ENCODE measurements at places on chromosomes 3 and 15.

DNA sequence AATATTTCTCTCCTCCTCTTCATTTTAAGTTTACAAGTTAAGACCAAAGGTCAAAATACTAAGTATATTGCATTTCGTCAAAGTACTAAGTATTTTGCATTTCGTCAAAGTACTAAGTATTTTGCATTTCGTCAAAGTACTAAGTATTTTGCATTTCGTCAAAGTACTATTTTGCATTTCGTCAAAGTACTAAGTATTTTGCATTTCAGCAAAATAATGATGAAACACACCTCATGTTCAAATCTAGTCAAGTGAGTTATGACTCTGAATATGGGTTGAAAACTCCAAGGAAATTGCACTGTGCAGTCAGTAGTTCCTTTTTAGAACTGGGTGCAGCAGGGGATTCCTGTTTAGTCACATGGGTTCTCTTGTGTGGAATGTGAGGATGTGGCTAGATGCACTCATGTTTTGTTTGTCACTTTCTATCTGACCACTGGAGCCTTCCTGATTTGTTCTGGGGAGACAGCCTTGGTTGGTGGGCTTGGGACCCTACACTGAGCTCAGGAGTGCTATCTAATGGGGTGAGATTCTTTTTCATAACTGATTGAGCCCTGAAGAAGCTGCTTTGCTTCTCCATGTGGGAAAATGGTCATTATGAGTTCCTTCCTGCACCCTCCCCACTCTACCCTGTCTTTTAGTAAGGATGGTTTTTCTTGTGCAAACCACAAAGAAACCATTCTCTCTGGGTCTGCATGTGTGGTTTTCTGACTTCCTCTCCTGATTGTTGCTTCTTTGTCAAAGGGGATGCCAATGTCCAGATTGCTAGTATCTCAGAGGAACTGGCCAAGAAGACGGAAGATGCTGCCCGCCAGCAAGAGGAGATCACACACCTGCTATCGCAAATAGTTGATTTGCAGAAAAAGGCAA lies 73.4 kb downstream of the CCK start:
- DNase-seq: no peak

- DNase-seq: no peak
These were observed 412.7 kb upstream of the ZNF717 start for GRCh38 chr3:76198086-76198485.

GRCh38 chr3:61564395-61565059 lies 3.2 kb downstream of the PTPRG start:
- no peak for DNase-seq

GRCh38 chr3:120304616-120305015 lies 19.6 kb upstream of the GPR156 start:
- no peak for DNase-seq

DNA sequence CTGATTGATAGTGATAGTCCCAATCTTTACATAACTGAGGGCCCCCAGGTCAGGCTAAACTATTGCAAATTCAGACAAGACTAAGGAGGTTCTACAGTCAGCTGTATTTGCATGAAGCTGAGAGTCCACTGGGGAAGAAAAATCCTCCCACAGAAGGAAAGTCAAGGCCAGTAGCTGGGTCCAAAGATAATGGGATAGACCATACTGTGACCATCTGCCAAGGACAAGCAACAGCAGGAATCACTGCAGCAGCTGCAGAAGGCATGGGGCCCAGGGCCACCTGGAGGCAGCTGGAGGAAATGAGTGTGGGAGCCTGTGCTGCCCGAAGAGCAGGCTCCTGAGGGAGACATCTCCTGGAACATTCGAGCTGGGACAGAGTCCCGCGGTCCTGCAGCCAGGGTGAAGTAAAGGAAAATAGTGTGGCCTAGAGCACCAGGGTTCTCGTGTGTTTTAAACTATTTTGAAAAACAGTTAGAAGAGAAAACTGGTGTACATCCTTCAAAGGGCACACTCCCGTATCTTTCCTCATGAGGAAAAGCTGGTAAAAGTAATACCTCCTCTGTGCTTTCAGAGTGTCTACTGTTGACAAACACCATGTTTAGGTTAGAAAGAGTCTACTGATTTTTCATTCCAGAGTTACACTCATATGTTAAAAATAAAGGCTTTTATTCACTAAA lies 13.2 kb upstream of the TMEM212 start:
- DNase-seq: no peak

- DNase-seq: no peak
These were observed 79.3 kb downstream of the NEK10 start for GRCh38 chr3:27289769-27290413.

GRCh38 chr3:41920406-41920965 lies 41.4 kb downstream of the ULK4 start:
- DNase-seq: no peak

DNA sequence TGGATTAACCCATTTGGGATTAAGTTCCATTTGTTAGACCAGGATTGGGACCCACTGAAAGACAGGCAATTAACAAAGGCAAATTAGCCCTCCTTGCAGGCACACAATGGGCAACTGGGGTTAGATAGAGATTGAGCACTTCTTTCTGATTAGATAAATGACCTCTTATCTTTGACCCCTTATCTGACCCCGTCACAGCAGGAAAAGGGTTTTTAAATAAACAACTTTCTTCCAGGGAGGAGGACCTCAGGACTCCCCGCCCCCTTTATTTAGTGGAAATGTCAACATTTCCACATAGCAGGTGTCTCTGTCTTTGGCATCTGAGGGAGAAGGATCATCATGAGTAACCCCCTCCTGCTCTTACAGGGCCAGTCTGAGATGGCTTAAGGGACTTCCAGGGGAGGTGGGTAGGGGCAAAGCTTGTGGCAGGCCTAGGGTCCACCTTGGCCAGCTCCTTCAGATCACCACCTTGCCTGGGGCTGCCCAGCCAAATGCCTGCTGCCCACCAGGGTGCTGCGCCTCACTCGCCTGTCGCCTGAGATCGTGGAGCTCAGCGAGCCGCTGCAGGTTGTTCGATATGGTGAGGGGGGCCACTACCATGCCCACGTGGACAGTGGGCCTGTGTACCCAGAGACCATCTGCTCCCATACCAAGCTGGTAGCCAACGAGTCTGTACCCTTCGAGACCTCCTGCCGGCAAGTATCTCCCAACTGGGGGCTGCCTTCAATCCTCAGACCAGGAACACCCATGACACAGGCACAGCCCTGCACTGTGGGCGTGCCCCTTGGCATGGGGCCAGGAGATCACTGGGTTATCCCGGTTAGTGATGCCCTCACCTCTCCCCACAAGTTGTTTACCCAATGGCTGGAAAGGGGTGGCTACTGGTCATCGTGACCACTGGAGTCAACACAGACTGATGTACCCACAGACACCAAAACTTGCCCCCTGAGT lies 2.6 kb upstream of the WDR6 start:
- DNase-seq: no peak

DNA sequence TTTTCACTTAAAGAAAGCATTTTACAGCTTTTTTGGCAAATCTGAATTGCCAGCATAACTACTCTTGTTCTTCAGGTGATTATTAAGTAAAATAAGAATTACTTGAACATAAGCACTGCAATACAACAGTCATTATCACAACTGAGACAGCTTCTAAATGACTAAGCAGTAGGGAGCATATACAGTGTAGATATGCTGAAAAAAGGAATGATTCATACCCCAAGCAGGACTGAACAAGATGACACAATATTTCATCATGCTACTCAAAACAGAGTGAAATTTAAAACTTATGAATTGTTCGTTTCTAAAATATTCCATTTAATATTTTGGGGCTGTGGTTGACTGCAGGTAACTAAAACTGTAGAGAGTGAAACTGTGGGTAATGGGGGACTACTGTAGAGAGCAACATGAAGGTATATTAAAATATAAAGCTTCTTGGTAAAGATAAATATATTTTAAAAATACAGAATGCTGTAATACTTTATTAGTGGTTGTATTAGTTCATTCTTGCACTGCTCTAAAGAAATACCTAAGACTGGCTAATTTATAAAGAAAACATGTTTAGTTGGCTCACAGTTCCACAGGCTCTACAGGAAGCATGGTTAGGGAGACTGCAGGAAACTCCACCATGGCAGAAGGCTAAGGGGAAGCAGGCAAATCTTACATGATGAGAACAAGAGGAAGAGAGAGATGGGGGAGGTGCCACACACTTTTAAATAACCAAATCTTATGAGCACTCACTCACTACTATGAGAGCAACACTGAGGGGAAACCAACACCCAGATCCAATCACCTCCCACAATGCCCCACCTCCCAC lies 84.8 kb downstream of the DCLK3 start:
- no peak for DNase-seq

GRCh38 chr3:112297714-112298113 lies 3.7 kb upstream of the SLC9C1 start:
- no peak for DNase-seq

DNA sequence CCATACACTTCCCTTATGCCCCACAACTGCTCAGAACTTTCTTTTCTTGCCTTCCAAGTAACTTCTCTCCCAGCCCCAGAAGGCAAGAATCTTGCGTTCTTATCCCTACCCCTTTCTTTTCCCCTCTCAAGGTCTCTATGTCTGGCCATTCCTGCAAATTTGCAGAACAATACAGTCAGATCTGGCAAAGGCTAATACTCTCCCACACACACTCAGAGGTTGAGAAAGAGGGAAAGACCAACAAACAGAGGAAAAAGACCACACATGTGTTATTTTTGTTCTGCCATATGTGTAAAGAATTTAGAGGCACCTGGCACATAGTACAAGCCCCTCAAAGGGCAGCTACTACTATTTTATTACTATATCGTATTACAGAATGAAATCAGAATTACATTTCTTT lies 25.7 kb downstream of the GJD2 start:
- no peak for DNase-seq

GRCh38 chr15:40257656-40258450 lies 19.0 kb downstream of the PAK6 start:
- DNase-seq: no peak

GRCh38 chr15:69729167-69729748 lies 276.6 kb downstream of the RPLP1 start:
- DNase-seq: peak; percentile 66

GRCh38 chr3:184669578-184669977 lies 42.3 kb downstream of the MAGEF1 start:
- DNase-seq: no peak

DNA sequence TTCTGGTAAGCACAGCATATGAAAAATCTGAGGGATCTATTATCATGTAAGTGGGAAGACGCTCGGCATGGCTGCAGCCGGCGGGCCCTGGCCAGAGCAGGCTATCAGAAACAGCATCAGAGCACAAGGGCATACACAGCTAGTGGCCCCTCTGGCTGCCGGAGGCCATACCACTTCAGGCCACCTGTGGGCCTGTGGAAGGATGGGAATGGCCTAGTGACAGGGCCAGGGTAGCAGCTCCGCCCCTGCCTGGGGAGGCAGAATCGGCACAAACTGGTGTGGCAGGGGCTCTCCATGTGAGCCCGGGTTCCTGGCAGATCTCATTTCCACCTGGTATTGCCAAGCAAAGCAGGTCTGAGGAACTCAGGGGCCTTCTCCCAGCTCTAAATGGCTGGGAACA lies 46.4 kb downstream of the SH3BP5 start:
- no peak for DNase-seq

- DNase-seq: no peak
These were observed 152.3 kb downstream of the MAGI1 start for GRCh38 chr3:65886391-65886790.

DNA sequence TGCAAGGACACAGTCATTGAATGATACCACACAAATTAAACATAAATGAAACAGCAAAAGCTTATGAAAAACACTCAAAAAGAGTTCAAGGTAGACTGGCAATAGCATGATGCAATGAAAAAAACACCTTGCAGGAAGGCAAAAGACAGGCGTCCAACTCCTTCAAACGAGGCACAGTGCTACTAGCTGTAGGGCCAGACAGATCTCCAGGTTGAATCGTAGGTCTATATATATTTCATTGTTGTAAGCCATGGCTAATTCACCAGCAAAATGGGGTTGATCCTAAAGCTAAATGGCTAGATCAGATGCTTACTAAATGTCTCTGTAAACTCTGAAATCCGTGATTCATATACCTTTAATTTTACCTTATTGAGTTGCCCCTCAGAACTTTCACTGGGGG lies 94.2 kb downstream of the THRB start:
- DNase-seq: no peak

DNA sequence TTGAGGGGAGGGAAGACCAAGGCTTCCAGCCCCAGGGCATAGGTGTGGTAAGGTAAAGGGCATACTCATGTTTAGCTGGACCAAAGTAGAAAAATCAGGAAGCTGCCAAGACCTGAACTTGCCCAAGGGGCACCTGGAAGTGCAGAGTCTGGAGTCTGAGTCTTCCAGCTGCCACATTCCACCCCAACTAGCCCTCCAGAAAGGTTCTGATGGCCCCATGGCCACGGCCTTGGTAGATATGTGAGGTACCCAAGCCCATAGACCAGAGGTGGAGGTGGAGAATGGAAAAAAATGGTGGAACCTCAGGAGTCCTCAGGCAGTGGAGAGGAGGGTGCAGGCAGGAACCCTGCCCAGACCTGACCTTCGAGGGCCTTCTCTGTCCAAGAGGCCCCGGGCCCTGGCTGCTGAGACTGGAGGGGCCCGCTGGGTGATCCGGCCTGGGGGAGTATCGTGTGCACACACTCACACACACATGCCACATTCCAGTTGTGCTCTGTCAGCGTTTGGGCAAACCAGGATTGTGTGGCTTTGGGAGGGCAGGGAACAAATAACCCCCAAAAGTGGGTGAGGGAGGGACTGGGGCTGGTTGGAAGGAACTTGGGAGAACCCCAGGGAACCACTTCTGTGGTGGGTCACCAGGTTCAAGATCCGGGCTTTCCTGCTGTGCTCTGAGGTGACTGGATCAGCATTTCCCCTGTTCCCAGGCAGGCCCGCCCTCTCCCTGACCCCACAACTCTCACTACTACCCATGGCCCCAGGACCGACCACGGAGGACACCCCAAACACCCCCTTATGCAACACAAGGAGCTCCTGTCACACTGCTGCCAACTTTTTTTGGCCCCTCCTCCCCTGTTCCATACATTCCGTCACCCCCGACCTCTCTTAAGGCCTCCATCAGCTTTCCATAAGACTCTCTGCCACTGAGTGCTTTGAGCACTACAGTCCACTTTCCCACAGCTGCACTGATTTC lies 11.6 kb downstream of the MYL3 start:
- no peak for DNase-seq

GRCh38 chr3:187714404-187714979 lies 12.1 kb upstream of the RTP2 start:
- DNase-seq: peak; percentile 21

DNA sequence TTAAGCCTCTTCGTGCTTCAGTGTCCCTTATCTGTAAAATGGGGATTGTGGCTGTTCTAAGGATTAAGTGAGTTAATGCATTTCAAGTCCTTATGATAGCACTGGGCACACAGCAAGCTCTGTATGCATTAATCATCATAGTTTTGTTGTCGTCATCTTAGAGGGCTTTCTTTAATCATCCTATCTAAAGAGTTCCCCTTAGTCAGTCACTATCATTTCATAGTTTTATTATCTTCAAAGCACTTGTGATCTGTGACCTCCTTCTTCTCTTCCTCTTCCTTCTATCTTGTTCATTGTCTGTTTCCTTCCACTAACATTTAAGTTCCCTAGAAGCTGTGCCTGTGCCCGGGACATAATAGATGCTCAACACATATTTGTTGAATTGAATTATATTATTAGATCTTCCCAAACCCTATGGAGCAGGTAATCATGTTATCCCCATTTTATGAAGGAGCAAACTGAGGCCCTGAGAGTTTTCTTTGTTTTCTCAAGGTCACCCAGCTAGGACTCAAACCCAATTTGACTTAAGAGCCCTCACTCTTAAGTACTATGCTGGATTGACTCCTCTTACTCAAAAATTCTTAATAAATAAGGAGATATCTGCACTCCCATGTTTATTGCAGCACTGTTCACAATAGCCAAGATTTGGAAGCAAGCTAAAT lies 24.1 kb downstream of the DUOX2 start:
- DNase-seq: no peak

- DNase-seq: no peak
These were observed 12.4 kb upstream of the SYN2 start for GRCh38 chr3:11991751-11992150.
